GM12865 (cell line): ENCODE measurements at places on chromosomes 11 and 22.

DNA sequence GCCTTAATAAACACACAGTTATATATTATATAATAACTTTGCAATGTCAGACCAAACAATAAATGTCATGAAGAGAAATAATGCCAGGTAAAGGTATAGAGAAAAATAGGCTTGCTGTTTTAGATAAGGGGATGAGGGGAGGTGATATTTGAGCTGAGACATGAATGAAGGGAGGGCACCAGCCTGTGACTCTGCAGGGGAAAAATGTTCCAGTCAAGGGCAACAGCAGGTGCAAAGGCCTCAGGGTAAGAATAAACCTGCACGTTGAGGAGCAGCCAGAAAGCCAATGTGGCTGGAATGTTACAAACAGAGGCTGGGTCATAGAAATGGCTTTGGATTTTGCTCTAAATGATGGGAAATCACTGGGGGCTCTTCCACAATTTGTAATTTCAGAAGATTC is 519.6 kb downstream of the SOX6 start:
- no peak for DNase-seq

DNA sequence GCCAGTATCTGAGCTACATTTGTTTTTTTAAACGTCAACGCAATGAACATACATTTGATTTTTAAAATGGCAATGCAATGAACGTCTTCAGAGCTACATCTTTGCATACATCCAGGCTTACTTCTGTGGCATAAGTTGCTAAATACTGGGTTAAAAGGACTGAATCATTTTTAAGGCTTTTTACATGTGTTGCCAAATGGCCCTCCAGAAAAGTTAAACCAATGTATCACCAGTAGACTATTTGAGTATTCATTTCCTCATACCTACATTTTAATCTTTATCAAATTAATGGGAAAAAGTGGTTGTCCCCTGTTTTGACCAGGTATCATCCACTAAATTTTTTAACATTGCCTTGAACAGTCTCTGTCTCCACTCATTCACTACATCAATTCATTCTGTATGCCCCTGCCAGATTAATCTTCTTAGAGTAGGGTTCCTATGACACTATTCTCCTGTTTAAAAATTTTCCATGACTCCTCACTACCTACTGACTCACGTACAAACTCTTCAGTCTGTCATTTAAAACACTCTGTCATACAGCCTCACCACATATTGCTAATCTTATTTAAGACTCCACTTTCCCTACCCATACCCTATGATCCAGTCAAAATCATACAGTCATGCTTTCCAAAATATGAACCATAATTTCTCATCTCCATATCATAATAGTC is 12.4 kb upstream of the PRRG4 start:
- DNase-seq: no peak

DNA sequence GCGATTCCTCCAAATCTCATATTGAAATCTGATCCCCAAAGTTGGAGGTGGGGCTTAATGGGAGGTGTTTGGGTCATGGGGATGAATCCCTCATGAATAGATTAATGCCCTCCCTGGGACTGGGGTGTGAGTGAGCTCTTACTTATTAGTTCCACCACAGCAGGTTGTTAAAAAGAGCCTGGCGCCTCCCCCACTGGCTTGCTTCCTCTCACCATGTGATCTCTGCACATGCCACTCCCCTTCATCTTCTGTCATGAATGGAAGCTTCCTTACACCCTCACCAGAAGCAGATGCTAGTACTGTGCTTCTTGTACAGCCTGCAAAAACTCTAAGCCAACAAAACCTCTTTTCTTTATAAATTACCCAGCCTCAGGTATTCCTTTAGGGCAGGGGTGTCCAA is 8.8 kb downstream of the RRAS2 start:
- no peak for DNase-seq

DNA sequence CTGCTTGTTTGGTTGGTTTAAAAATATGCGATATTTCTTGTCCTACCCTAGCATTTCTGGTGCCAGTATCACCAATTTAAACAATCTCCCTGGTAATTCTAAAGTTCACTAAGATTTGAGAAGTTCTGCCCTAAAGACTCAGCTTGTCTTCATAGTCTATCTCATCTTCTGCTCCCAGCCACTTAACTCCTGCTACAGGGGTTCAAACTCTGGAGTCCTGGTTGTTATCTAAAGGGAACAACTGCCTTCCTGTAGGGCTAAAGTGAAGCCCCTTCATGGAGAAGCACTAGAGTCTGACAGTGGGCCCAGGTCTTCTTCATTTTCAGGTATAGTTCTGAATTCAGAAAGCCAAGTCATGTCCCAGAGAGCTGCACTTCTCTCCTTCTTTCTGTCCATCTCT is 73.2 kb downstream of the CTNND1 start:
- DNase-seq: no peak

- no peak for DNase-seq
Measured at GRCh38 chr22:35592418-35592967, 24.6 kb downstream of the MB start.

GRCh38 chr11:73578592-73579185 is 19.2 kb downstream of the FAM168A start:
- DNase-seq: peak; percentile 74

GRCh38 chr11:4636962-4637661 is at the start of gene OR51D1:
Gene OR51D1 (plus strand): TSS chr11:4637477. CDS start chr11:4639791, 2,314 bp downstream.
- peak; percentile 77 for DNase-seq

DNA sequence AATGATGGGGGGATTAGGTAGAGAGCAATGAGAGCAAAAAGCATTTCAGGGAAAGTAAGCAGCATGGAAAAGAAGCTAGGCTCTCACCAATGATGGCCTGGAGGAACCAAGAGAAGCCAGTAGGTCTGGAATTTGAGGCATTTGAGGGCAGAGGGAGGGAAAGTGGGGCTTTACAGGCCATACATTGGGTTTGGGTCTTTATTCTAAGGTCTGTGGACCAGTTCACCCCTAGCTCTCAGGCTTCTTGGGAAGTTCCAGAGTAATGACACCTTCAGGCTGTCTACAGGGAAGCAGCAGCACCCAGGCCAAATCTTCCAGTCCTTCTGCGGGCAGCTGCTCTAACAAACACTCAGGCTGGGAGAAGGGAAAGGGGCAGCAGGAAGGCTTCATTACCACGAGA is 29.4 kb downstream of the ARFGAP2 start:
- no peak for DNase-seq

DNA sequence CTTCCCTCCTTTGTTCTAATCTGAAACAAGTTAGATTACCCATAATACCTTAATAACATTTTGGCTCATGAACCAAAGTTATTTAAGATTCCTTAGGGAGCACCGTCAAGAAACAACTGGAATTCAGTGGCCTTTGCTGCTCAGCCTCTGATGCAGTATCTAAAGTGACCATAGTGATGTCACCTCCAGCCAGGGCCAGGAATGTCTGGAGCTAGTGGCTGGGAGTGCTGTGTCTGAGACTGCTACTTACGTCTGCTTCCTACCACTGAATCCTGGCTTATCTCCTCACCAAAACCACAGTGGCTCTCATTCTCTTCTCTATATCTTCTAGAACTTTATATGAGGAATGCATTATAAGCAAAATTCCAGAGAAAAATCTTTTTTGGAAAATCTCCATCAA is 658.0 kb downstream of the DLG2 start:
- DNase-seq: no peak

DNA sequence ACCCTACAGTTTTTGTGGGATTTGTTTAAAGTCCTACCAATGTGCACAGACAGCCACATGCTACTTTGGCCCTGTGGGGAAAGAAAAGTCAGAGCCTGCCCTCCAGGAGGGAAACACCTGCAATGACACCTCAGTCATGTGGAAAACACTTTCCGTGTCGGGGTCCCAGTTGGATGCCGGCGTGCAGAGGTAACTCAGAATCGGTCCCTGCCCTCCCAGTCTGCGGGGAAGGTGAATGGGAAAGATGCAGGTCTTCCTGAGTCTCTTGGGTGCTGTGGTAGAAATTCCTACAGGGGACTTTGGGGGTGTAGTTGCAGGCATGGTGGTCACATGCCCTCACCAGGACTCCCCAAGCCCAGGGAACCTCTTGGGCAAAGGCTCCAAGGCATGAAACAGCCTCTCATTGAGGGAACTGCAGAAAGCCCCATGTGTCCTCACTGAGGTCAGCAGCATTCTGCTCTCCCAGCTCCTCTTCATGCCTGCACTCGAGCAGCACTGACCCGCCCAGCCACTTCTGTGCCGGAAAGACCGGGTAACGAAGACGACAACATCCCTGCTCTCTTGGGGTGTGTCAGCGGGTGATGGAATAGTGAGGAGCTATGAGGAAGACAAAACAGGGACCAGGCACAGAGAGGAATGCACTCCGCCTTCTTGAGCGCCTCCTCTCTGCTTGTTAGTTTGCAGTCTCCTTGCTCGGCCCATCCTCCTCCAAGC is 4.7 kb downstream of the RIBC2 start:
- no peak for DNase-seq
